ENCODE measurements at places on chromosomes 12 and 14.

GRCh38 chr12:58140395-58140794 lies 199.0 kb downstream of the ATP23 start:
- no peak overlapping the region for H3K27ac ChIP-seq
- H3K4me1 ChIP-seq: no peaks in the 10 kb centered on the region
- H3K27me3 ChIP-seq: no peaks in the 10 kb centered on the region
- H3K4me3 ChIP-seq: no peak overlapping the region

GRCh38 chr12:47349137-47350061 lies 269.6 kb upstream of the AMIGO2 start:
- H3K36me3 ChIP-seq: no peaks in the 10 kb centered on the region
- no peak for DNase-seq
- H3K4me1 ChIP-seq: peaks cover 12% of the 10 kb centered on the region
- H3K4me3 ChIP-seq: no peak overlapping the region

- DNase-seq: no peak
- H3K27ac ChIP-seq: no peak overlapping the region
- no peaks in the 10 kb centered on the region for H3K4me1 ChIP-seq
- no peaks in the 10 kb centered on the region for H3K27me3 ChIP-seq
- no peak overlapping the region for H3K4me3 ChIP-seq
- H3K36me3 ChIP-seq: peaks cover 74% of the 10 kb centered on the region
Observed at GRCh38 chr14:34797747-34798583, 77.2 kb downstream of the BAZ1A start.

GRCh38 chr14:91397965-91398591 lies 19.5 kb downstream of the CCDC88C start:
- H3K4me1 ChIP-seq: peaks cover 90% of the 10 kb centered on the region
- peak overlapping the region; percentile 73 for H3K27ac ChIP-seq
- peak overlapping the region; percentile 46 for H3K4me3 ChIP-seq
- H3K36me3 ChIP-seq: peaks cover 25% of the 10 kb centered on the region
- no peak for DNase-seq
- H3K27me3 ChIP-seq: peaks cover 6% of the 10 kb centered on the region

DNA sequence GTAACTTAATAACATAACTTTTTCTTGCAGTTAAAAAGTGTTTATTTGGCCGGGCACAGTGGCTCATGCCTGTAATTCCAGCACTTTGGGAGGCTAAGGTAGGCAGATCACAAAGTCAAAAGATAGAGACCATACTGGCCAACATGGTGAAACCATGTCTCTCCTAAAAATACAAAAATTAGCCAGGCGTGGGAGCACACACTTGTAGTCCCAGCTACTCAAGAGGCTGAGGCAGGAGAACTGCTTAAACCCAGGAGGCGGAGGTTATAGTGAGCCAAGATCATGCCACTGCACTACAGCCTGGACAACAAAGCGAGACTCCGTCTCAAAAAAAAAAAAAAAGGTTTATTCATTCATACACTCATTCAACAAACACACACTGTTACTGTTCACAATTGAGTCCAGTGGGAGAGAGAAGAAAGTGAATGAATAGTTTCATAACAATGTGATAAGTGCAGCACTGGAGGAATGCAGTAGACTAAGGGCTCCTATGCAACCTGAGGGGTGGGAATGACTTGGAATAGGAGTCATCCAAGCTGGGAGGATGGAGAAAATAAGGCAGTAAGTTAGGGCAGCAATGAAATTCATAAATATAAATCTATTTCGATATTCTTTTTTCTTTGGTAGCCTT lies 19.8 kb downstream of the DAD1 start:
- peaks cover 54% of the 10 kb centered on the region for H3K36me3 ChIP-seq
- DNase-seq: no peak
- H3K4me1 ChIP-seq: peaks cover 23% of the 10 kb centered on the region
- H3K4me3 ChIP-seq: no peak overlapping the region
- peak overlapping the region; percentile 87 for H3K27ac ChIP-seq
- no peaks in the 10 kb centered on the region for H3K27me3 ChIP-seq

- H3K4me1 ChIP-seq: peaks cover 29% of the 10 kb centered on the region
- DNase-seq: no peak
- H3K27me3 ChIP-seq: peaks cover 3% of the 10 kb centered on the region
- H3K27ac ChIP-seq: peak overlapping the region; percentile 3
- no peak overlapping the region for H3K4me3 ChIP-seq
- no peaks in the 10 kb centered on the region for H3K36me3 ChIP-seq
Observed at GRCh38 chr12:19945559-19946435, 422.5 kb upstream of the PDE3A start.

GRCh38 chr14:44620121-44621019 lies 113.3 kb upstream of the FSCB start:
- H3K27me3 ChIP-seq: no peaks in the 10 kb centered on the region
- peaks cover 9% of the 10 kb centered on the region for H3K4me1 ChIP-seq
- H3K27ac ChIP-seq: no peak overlapping the region

DNA sequence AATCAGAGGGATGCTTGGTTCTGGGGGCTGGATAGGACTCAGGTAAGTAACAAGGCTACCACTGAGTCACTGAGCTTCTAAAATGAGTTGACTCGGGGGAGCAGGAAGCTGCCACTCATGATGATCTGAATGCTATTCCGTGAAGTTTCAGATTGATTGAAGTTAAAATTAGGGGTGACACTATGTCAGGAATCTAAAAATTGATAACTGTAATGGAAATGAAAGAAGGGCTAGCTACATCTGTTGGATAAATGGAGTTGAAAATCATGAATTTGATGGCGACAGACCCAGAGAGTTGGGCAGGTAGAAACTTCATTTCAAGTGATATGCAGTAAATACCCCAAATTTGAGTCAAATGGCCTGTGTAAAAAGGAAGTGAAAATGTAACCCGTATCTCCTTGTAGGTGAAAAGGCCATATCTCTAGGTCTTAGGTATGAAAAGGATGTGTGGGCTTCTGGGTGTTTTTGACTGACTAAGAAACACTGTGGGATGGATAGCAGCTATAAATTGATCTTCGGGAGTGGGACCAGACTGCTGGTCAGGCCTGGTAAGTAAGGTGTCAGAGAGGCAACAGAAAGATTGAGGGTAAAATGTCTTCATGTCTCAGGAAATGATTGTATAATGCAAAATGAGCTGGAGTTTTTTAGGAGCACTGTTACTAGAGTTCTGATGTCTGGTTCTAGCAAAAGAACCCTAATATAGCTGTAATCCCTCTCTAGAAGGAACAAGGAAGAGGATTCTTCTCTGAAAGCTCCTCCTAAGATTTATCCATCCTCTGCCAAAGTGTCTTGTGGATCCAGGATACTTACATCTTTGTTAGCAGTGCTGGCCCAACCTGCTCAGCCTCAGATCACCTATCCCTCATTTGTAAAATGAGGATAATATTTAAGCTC lies 57.3 kb downstream of the DAD1 start:
- H3K27me3 ChIP-seq: peaks cover 3% of the 10 kb centered on the region
- H3K4me1 ChIP-seq: peaks cover 21% of the 10 kb centered on the region
- no peak for DNase-seq
- no peaks in the 10 kb centered on the region for H3K36me3 ChIP-seq
- no peak overlapping the region for H3K27ac ChIP-seq

DNA sequence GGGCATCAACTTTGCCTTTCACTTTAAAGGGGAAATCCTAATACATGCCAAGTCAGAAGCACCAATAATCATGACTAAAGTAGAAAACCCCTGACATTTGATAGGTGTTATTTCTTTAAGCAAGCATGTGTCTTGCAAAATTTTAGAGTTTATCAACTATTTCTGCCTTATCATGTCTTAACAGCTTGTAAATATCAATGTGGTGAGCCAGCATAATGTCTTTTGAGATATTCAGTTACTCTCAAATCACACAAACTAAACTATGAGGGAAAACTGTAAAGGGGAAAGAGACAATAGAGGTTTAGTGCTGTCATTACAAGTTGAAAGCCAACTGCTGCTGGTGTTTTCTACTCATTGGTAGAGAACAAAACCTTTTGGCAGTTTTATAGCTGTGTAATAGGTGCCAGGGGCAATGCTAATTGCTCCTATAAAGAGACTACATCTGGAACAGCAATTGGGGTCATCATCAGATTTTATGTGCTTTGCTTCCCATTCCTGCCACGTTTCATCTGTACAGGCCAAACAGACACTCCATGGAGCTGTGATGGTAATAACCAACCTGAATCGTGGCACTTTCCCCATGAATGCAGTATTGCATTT lies 1027.4 kb downstream of the FSCB start:
- peaks cover 6% of the 10 kb centered on the region for H3K4me1 ChIP-seq
- H3K36me3 ChIP-seq: no peaks in the 10 kb centered on the region
- DNase-seq: no peak
- H3K27me3 ChIP-seq: no peaks in the 10 kb centered on the region
- H3K4me3 ChIP-seq: no peak overlapping the region

GRCh38 chr12:97368462-97369163 lies 94.0 kb upstream of the RMST start:
- H3K4me1 ChIP-seq: peaks cover 4% of the 10 kb centered on the region
- peak overlapping the region; percentile 21 for H3K27ac ChIP-seq
- H3K4me3 ChIP-seq: no peak overlapping the region

- H3K27ac ChIP-seq: peak overlapping the region; percentile 41
- H3K27me3 ChIP-seq: no peaks in the 10 kb centered on the region
- DNase-seq: no peak
- H3K4me3 ChIP-seq: peak overlapping the region; percentile 28
- peaks cover 28% of the 10 kb centered on the region for H3K36me3 ChIP-seq
Observed at GRCh38 chr12:53564278-53564677, 57.0 kb upstream of the NPFF start.

GRCh38 chr14:89724628-89724960 lies 229.9 kb downstream of the EFCAB11 start:
- H3K27ac ChIP-seq: no peak overlapping the region
- no peak for DNase-seq
- peaks cover 28% of the 10 kb centered on the region for H3K4me1 ChIP-seq
- H3K27me3 ChIP-seq: peaks cover 17% of the 10 kb centered on the region
- H3K36me3 ChIP-seq: no peaks in the 10 kb centered on the region

DNA sequence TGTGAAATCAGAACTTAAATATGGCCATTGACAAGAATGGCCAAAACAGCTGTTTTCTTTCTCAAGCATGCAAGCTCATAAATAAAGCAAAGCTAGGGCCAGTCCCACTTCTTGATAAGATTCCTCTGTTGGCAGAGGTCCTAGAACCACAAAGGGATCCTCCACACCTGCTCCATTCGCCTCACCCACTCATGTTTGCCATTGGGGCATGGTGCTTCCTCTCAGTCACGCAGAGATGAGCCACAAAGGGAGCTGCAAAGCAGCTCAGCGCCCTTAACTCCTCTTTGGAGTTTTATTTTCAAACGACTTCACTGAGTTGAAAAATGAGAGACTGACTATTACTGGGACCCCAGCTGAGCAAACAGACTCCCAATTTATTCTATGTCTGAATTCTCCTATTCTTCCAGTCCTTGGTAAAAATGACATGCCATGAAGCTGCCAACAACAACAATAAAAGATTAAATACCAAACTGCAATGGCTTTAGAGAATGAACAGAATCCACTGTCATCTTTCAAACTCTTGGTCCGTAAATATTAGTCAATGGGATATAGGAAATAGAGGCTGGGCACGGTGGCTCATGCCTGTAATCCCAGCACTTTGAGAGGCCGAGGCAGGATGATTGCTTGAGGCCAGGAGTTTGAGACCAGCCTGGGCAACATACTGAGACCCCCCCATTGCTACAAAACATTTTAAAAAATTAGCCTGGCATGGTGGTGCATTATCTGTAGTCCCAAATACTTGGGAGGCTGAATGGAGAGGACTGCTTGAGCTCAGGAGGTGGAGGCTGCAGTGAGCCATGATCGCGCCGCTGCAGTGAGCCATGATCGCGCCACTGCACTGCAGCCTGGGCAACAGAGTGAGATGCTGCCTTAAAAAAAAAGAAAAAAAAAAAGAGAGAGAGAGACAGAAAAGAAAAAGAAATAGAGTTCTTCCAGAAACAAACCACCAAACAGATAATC lies 16.4 kb downstream of the MANSC1 start:
- H3K4me3 ChIP-seq: no peak overlapping the region
- no peak overlapping the region for H3K27ac ChIP-seq
- peaks cover 9% of the 10 kb centered on the region for H3K27me3 ChIP-seq
- no peak for DNase-seq
- H3K36me3 ChIP-seq: no peaks in the 10 kb centered on the region
- peaks cover 45% of the 10 kb centered on the region for H3K4me1 ChIP-seq
